ENCODE measurements at places on chromosomes 4 and X.

DNA sequence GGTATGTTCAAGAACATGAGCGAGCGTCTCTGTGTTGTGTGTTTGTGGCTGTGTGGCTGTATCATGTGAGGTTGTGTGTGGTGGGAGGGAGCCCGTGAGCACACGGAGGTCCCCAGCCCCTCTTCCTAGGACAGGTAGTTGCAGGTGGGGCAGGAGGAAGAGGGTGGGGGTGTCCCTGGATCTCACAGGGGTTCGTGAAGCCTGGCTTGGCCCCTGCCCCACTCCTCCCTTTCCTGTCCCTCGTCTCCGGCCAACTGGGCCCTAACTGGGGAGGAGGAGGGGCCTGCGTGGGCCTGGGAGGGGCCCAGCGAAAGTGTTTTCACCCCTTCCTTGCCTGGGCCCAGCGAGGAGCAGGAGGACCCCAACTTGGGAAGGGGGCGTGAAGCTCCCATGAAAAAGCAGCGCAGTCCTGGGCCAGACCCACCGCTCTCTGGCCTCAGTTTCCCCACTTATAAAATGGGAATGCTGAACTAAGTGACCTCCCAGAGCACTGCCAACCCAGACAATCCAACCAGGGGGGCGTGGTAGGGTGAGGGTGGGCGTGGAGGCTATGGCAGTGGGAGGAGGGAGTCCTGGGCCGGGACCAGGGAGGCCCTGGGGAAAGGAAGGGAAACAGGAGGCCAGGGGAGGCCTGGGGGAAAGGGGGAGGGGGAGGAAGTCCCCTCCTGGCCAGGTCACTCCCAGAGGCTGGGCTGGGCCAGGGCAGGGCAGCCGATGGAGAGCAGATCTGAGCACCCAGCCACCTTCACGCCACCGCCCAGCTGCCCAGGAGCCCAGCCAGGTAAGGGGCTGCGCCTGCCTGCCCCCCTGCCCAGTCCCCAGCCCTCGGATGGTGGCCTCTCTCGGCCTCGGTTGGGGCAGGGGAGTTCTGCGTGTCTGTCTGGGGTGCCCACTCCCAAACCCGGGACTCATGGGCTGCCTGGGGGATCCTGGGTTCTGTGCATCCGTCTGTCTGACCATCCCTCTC lies at the start of gene AVPR2:
Gene AVPR2 (plus strand): TSS at position 683 of the 967 bp plus-strand sequence. CDS start 473 bp downstream, outside the sequence.
- DNase-seq, result no peak
- no peaks in the 10 kb centered on the region for H3K27me3 ChIP-seq
- peaks cover 13% of the 10 kb centered on the region for H3K4me1 ChIP-seq
- peak within 1 kb of the TSS; percentile 31 for H3K4me3 ChIP-seq

DNA sequence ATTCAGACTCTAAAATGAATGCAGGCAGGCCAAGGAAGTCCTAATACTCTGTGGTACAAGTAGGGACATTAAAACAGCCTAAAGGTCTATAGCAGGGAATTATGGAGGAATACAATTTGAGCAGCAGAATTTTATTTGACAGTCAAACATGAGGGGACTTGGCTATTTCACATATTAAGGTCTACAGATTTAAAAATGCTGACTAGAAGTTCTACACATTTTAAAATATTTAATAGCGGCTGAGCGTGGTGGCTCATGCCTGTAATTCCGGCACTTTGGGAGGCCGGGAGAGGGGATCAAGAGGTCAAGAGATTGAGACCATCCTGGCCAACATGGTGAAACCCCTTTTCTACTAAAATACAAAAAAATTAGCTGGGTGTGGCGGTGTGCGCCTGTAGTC lies 10.8 kb downstream of the HAUS3 start:
- H3K4me3 ChIP-seq, result no peak overlapping the region
- H3K4me1 ChIP-seq, result no peaks in the 10 kb centered on the region
- H3K36me3 ChIP-seq, result peaks cover 50% of the 10 kb centered on the region
- no peaks in the 10 kb centered on the region for H3K27me3 ChIP-seq
- no peak for DNase-seq

- no peaks in the 10 kb centered on the region for H3K27me3 ChIP-seq
- no peaks in the 10 kb centered on the region for H3K36me3 ChIP-seq
- H3K4me3 ChIP-seq, result no peak overlapping the region
Measured at GRCh38 chrX:38694394-38694793, 106.9 kb upstream of the MID1IP1 start.

- H3K36me3 ChIP-seq, result no peaks in the 10 kb centered on the region
- no peak for DNase-seq
- peak overlapping the region; percentile 77 for H3K4me3 ChIP-seq
- peak overlapping the region; percentile 90 for H3K27ac ChIP-seq
- H3K4me1 ChIP-seq, result peaks cover 5% of the 10 kb centered on the region
- H3K27me3 ChIP-seq, result no peaks in the 10 kb centered on the region
Measured at GRCh38 chrX:109733613-109734083, 591 bp upstream of the ACSL4 start.

All from lower lobe of right lung (tissue), 2 donors.